Omental fat pad (tissue), 4 donors: ENCODE measurements at places on chromosomes 2 and 18.

DNA sequence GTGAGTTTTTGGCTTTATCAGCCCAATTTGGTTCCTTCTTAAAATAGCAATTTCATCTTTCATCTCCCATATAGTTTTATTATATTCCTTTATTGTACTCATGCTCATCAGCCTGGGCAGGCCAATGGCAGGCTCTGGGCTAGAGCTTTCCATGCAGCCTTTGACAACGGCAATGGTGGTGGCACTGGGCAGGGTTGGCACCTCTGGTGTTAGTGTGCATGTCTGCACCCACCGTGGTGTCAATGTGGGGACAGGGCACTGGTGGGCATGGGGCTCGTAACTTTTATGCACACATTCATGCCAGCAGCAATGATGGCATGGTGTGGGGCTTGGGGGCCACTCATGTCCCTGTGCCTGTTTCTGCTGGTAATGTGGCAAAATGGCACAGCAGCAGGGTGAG, 1305.4 kb downstream of the DSC3 start:
- DNase-seq, result no peak

- no peak for DNase-seq
These were observed 48.8 kb upstream of the LCLAT1 start for GRCh38 chr2:30398084-30398873.

GRCh38 chr18:2486426-2486825, 84.9 kb downstream of the METTL4 start:
- no peak for DNase-seq

GRCh38 chr2:85405201-85406059, 4.7 kb downstream of the CAPG start:
- no peak for DNase-seq

DNA sequence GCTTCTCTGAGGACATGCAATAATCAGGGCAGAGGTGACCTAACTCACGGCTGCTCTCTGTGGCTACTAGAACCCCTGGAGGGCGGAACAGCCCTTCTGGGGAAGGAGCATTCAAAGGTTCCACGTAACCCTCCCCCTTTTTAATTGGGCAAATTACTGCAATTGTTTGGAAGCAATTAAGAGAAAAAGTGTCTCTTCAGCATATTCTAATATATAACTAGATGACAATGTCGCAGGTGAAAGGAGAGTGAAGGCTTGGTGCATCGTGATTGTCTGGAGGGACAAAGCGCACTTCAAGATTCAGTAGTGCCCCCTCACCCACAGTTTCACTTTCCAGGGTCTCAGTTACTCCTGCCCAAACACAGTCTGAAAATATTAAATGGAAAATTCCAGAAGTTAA, 720.8 kb downstream of the DCDC2C start:
- DNase-seq, result no peak

- DNase-seq, result no peak
These were observed 1367.2 kb upstream of the SLC39A10 start for GRCh38 chr2:194289712-194290346.

DNA sequence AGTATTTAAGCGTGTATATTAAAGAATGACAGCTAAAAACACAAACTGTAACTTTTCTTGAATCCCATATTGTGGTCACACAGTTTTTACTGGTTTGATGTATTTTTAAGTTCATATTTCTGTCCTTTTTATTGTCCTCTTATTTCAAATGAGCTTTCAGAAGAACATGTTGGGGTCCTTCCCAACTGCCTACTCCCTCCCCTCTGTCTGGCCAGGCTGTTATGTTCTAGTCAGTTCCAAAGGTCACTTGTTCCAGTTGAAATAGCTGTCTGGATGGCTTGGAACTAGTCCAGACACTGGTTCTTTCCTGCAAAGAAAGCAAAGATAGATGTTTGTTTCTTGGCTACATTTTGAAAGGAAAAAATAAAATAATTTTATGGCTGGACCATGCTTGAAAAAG, 306.9 kb downstream of the GULP1 start:
- no peak for DNase-seq

GRCh38 chr18:60372596-60372995, at the start of gene MC4R:
TSS of gene MC4R (minus strand) at chr18:60372775. CDS start at chr18:60372349, 426 bp downstream.
- DNase-seq, result no peak

DNA sequence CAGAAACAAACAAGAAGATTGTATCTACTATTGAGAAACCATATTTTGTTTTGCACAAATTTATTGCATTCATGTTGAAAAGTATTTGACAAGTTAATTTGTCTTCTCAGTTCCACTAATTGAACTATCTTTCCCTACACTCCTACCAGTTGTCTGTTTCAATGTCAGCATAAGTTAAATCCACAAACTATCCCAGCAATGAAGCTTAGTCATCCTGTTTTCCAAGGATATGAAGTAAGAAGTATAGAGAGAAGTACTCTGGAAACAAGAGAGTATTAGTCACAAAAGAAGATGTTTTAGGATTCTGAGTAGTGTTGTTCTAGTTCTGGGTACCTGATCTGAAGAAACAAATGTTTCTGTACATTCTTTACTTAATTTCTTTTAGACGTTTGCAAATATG, 261.6 kb upstream of the ZNF804A start:
- no peak for DNase-seq

DNA sequence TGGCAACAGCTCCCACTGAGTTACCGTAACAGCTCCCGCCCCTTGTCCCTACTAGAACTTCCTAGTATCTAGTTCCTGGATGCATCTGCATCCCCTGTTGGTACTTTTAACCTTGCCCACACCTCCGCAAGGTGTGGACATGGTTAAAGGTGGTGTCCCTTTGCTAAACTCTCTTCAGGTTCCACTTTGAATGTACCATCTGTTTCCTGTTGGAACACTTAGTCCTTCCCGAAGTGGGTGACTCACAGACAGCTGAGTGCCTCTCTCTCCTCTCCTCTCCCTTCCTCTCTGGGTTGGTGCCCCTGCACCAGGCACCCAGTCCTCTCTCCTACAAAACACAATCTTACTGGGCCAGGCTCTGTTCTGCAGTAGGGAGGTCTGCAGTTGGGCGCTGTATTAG, 19.6 kb upstream of the REL start:
- DNase-seq, result no peak

DNA sequence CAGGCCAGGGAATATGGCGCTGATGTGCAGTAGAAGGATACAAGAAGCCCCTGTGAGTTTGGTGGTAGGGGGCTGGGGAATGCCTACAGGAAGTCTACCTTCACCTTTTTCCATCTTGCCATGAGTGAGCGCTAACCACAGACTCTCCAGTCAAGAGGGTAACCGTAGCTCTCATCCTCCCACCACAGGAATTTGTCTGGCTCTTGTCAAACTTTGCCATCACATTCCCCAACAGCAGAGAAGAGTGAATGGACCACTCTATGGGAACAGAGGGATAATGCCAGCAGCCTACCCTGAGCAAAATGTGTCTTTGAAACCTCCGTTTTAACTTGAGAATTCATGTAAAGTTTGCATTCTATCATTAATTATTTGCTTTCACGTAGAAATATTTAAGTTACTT, 168.3 kb downstream of the NRP2 start:
- no peak for DNase-seq

GRCh38 chr2:156151351-156151750, 181.2 kb downstream of the NR4A2 start:
- DNase-seq, result no peak

DNA sequence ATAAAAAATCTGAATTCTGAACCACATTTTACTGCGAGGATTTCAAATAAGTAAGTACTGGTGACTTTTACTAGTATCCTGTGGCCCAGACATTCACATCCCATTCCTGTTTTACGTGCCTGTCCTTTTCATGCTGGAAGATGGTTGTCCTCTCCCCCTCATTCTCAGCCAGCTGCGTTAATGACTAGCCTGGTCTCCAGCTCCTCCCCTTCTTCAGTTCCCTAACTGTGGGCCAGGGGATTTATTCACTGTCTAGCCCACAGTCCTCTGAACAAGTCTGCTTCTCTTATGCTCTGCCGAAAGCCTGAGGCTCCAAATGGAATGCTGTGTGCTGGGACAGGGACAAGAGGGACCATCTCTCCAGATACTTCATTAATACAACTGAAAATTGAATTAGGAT, 373.9 kb downstream of the PTPRM start:
- no peak for DNase-seq

- no peak for DNase-seq
These were observed 180.0 kb upstream of the CCDC150 start for GRCh38 chr2:196459539-196459938.

GRCh38 chr18:79332646-79333045, 63.1 kb upstream of the NFATC1 start:
- DNase-seq, result no peak

- DNase-seq, result no peak
These were observed 27.4 kb upstream of the CNNM3 start for GRCh38 chr2:96788442-96789244.

DNA sequence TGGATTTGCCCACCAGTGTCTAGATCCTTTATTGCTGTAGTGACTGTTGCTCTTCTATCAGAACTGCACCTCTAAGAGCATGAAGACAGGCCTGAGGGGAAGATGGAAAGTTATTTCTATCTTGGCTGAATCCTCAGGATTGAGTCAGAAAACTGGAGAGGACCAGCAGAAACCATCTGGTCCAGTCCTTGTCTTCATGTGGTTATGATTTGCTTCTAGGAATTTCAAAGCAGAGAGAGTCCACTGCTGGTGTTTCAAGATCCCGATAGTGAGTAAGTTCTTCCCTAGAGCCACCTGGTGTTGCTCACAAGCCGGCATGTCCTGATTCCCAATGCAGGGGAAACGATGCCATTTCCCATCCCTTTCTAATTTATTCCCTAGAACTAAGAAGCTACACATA, 84.2 kb downstream of the NCKAP5 start:
- DNase-seq, result no peak

DNA sequence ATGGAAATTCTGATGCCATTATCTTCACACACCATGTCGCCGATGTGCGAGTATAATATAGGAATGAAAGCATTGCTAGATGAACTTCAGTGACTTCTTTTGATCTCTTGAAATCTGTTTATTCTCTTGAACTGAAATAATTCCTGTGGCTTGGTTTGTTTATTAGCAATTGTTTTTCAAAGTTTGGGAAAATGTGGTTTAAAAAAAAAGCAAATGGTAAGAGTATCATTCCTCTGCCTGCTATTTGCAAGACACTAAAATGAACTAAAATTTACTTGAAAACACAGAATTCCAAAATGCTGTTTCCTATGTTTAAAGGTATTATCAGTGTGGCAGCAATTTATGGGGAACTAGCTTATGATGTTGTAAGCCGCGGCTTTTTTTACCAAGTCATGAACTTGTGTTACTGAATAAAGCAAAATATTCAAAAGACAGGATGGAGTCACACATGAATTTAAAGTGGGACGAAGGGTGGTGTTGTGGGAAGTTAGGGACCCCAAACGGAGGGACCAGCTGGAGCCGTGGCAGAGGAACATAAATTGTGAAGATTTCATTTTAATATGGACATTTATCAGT, 96.4 kb downstream of the COLEC12 start:
- DNase-seq, result no peak

- no peak for DNase-seq
These were observed 10.1 kb downstream of the CAPG start for GRCh38 chr2:85400023-85400422.

GRCh38 chr2:133045787-133046186, 375.8 kb upstream of the LYPD1 start:
- no peak for DNase-seq

DNA sequence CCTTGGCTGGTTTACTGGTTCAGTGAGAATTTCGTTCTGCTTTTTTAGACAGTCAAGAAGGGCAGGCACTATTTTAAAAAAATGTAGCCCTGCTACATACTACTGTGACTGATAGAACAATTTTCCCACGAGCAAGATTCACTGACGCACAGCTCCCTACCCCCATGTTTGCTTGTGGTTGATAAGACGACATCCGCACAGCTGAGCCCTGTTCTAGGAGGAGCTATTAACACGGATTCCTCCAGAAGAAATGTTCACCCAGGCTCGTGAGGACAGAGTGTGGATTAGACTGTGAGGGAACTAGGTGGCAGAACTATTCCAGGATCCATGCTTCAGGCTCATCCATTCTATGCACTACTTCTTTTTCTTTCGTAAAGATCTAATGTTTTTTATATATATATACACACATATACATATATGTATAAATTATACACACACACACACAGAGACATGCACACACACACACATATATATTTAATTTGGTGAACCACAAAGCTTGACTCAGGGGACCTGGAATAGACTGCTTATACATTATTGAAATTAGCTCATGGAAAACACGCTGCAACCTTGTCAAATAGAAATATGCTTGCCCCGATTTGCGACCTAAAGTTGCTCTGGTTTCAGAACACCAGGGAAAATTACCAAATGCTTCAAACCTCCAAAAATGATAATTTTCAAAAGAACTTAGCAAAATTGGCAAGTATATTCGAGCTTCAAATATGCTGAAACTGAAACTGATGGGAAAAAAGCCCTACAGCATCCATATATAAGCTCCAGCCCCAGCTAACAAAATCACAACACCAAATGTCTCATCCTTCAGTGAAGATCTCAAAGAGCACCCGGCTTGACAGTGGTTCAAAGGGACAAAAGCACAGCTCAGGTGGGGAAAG, 370.4 kb downstream of the SOCS6 start:
- DNase-seq, result no peak

DNA sequence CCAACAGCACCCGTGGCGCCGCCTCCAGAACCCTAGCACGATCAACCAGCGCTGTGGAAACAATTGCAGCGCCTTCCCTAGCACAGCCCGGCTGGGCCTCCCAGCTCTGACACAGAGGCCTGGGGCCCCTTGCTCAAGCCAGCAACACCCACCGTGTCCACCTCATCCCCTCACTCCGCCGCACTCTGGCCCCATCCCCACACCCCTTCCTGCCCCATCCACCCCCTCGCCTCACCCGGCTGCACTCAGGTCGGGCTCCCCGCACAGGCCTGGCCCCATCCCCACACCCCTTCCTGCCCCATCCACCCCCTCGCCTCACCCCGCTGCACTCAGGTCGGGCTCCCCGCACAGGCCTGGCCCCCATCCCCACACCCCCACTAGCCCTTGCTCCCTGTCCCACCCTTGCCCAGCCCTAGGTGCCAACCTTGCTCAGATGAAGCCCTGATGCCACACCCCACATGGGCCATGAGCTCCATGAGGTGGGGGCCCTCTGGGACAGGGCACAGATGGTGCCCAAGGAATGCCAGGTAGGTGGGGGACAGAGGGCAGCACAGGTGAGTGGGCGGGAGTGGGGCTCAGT, 28.7 kb downstream of the KIF1A start:
- DNase-seq, result no peak

DNA sequence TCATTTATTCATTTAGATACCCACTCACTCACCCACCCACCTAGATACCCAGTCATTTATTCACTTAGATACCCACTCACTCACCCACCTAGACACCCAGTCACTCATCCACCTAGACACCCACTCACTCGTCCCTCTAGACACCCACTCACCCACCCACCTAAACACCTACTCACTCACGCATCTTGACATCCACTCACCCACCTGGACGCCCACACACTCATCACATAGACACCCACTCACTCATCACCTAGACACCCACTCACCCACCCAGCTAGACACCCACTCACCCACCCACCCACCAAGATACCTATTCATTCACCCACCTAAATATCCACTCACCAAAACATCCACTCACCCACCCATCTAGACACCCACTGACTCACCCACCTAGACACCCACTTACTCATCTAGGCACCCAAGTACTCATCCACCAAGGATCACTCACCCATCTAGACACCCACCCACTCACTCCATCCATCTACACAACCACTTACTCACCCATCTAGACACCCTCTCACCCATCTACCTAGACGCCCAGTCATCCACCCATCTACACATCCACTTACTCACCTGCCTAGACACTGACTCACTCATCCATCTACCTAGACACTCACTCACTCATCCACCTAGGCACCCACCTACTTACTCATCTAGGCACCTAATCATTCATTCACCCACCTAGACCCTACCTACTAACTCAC, 723.7 kb upstream of the RAB6C start:
- DNase-seq, result no peak

GRCh38 chr18:67199993-67200617, 316.4 kb downstream of the DSEL start:
- no peak for DNase-seq
